ENCODE measurements at places on chromosomes 3 and 15.

GRCh38 chr15:57486833-57487232, 104.9 kb upstream of the MYZAP start:
- no peak for DNase-seq

DNA sequence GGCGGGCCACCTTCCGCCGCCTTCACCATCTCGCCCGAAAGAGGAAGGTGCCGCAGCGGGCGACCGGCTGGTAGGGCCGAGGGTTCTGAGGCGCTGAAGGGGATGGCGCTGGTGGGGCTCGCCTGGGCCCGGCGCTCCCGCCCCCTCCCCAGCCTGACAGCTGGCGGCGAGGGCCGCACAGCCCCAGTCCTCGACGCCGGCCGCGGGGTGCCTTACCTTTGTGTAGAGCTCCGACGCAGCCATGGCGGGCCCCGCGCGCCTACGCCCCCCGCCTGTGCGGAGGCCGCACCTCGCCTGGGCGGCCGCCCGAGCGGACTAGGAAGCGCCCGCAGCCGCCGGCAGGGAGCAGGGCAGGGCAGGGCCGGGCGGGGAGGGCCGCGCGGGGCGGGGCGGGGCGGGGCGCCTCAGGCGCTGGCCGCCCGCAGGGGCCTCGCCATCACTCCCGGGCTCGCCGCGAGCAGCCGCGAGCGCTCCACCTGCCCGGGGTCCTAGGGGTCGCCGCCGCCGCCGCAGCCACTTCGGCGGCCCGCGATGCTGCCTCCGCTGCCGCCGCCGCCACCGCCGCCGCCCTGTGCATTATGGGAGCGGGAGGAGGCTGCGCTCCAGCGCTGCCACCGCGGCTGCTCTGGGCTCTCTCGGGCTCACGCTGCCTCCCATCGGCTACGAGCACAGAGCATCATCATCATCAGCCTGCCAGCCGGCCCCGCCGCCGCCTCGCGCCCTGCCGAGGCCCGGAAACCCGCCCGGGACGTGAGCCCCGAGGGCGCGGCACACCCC, at the start of gene MYO5A:
TSS of gene MYO5A (minus strand) at position 317 of the 777 bp plus-strand sequence. CDS start at position 243, 74 bp downstream.
- DNase-seq, result peak; percentile 31

DNA sequence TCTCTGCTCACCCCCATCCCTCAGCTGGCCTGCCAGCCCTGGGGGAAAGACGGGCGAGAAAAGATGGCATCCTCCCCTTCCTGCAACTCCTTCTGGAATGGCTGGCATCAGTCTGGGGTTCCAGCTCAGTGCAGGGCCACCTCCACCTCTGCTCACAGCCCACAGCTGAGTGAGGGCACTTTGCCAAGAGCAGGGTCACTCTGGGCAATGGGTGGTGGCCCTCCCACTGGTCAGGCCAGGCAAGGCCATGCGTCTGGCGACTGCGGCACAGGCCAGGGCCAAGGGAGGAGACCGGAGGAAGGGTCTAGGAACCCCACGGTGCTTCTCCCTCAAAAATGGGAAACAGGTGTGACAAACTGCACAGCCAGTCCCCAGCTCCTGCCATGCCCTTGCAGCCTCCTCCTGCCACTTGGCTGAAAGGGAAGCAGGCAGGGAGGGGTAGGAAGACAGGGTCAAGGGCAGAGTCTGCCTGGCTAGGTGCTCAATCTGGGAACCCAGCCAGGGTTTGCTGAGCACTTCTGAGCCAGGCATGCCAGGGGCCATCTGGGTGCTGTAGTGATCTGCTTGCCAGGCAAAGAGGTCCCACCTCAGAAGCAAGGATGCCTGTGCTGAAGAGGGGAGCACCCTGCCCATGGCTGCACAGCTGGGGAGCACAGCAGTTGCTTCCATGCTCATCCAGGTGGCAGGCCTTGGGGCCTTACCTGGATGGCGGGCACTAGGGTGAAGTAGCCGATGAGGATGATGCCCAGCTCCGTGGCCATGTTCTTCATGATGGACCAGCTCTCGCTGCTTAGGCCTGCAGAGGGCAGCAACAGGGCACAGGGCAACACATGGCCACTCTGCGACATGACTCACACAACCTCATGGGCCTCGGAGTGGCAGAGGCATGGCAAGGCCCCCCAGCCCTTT, 41.2 kb downstream of the PTPN23 start:
- DNase-seq, result no peak

GRCh38 chr3:154776549-154777225, 303.4 kb upstream of the MME start:
- DNase-seq, result no peak

GRCh38 chr3:69058947-69059224, 6.8 kb upstream of the TMF1 start:
- no peak for DNase-seq

DNA sequence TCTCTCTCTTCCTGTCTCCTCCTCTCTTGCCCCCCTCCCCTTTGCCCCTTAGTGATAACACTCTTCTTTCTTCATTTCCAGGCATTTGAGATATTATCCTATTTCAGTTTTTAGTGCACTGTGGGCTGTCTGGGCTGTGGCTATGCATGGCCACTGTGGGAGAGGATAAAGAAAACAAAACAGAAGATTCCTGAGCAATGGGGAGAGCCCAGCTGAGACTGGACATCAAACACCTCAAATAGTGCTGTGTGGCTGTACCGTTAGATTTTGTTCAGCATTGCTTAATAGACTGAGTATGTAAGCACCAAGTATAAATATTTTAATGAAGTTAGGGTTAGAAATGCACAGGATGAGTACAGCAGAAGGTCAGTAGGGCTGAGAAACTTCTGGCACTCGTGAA, 7.9 kb upstream of the GBE1 start:
- DNase-seq, result no peak

DNA sequence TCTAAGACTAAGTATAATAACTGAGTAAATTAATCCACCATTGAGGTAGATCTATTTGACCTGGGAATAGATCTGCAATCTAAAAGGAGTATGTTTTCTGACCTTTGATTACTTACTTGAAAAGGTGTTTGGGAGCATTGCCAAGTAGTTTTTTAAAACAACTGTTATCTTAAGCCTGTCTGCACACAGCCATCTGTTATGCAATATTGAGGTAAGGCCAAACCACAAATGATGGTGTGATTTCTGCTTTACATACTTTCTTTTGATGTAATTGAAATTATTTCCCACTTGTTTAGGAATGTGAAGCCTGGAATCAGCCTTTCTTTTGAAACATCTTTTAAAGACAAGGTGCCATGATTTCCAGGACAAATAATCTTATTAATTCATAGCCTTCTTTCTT, 274.0 kb downstream of the BBX start:
- peak; percentile 19 for DNase-seq

- DNase-seq, result no peak
These were observed 15.6 kb downstream of the CPA3 start for GRCh38 chr3:148880681-148881080.

- DNase-seq, result no peak
These were observed 45.0 kb downstream of the ZMAT3 start for GRCh38 chr3:179026636-179027035.
